ENCODE measurements at places on chromosomes 7 and 10.

- no peak for DNase-seq
These were observed 228.8 kb downstream of the TRIL start for GRCh38 chr7:28729281-28729680.

DNA sequence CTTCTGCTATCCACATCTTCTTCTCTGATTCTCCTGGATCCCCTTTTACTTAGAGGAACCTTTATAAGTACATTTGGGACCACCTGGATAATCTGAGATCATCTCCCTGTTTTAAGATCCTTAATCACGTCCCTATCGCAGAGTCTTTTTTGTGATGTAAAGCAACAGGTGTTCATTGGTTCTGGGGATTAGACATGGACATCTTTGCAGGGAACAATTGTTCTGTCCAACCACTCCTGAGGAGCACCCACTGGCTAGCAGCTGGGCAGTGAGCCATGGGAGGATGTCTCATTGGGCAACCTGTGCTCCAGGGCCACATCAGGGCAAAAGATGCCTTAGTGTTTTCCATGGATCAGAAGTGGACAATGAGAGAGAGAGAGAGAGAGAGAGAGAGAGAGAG, 56.0 kb downstream of the ZNF800 start:
- no peak for DNase-seq

DNA sequence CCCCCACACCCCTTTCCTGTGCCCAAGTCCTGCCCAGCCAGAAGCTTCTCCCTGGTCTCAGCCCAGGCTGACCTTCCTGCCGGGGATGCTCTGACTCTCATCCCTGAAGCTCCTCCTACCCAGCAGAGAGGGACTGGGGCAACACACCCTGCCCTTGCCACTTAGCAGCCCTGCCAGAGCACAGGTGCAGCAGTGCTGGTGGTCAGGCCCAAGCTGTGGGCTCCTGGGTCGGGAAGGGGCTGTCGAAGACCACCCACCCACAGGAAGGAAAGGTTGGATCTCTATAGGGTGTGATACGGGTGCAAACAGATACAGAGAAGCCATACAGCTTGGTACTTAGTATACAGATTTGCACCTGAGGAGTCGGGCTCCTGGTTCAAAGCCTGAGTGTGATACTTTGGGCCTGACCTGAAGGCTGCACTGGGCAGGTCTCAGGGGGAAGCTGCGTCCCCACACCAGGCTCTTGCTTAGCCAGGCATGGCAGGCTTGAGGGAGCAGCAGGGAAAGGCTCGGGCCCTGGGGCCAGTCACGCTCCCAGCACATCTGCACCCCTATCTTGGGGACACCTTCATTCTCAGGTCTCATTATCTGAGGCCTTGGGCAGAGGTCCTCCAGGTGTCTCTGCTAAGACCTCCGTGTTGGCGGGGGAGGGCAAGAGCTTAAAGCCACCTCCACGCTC, 47.3 kb downstream of the TCERG1L start:
- no peak for DNase-seq

DNA sequence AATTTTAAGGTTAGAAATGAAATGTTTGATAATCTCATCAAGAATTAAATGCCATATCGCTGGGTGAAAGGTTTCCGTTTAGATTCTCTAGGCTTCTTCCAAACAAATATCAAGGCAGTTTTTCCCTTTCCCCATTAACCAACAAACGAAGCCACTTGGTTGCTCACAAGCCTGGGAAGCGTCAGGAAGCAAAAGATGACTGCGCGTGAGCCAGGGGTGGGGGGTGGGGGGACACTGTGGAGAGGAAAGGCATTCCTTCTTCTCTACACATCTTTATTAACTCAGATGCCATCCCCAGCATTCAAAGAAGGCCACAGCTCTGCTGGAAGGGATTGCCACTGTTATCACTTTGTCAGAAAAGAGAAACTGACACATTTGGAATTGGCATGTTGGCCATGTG, 207.1 kb downstream of the TRIL start:
- no peak for DNase-seq

- peak; percentile 45 for DNase-seq
These were observed 22.8 kb downstream of the RGR start for GRCh38 chr10:84267503-84268126.

DNA sequence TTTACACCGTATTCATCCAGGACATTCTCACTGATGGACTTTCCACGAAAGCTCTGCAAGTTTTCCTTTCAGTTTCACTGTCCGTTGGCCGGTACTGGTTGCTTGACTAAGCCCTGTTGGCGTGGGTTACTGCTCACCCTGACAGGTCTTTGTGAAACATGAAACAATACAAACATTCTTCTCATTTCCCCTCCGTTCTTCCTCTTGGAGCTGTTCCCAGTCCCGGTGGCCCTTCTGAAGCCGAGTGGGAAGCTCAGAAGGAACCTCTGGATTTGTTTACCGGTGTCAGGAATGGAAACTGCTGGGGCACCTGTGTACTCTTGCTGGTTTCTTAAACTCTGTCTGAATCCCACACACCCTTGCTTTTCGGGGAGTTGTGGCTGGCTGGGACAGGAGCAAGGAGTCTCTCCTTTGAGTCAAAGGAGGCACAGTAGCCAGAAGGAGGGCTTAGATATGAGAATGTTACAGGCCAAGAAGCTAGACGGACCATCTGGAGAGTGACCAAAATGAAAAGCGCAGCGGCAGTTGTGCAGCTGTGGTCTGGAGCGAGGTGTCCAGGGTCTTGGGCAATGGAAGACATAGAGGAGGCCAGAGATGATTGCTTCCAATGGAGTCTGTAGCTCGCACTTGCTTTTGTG, 45.7 kb downstream of the LYZL2 start:
- DNase-seq: no peak

- DNase-seq: no peak
These were observed 12.1 kb downstream of the HKDC1 start for GRCh38 chr10:69232252-69232651.

DNA sequence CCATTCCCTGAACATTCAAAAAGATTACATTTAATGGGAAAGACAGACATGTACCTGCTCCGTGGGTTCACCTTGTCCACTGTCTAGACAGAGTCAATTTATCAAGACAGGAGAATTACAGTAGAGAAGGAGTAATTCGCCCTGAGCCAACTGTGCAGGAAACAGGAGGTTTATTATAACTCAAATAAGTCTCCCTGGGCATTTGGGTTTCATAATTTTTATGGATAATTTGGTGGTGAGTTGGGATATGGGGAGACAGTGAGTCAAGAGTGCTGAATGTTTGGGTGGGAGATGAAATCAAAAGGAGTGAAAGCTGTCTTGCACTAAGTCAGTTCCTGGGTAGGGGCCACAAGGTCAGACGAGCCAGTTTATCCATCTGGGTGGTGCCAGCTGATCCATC, 165.9 kb upstream of the NAMPT start:
- DNase-seq: no peak

- no peak for DNase-seq
These were observed 128.9 kb downstream of the MTPAP start for GRCh38 chr10:30219971-30220751.

DNA sequence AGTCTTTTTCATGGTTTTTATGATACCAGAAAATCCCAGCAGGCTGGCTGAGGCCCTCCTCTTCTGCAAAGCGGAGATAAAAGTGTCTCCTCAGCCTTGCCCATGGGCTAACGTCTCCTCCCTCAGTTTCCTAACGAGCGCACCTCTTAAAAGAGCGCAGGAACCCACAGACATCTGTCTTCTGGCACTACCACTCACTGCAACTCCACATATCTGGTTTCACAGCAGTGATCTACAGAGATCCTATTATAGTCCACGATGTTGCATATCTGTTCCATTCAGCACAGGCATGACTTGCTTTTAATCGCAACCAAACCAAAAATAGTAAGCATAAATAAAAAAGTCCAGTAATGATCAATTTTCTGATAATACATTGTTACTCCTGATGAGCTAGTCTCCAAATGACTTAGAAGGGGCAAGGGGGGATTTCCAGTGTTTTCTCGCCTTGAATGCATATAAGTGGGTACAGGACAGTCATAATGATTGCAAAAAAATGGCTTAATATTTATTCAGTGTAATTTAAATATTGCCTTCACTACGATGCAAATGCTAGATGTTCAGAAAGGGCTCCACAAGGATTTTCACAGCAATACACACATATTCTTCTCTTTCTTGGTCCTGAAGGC, 20.9 kb downstream of the ANKRD22 start:
- no peak for DNase-seq

DNA sequence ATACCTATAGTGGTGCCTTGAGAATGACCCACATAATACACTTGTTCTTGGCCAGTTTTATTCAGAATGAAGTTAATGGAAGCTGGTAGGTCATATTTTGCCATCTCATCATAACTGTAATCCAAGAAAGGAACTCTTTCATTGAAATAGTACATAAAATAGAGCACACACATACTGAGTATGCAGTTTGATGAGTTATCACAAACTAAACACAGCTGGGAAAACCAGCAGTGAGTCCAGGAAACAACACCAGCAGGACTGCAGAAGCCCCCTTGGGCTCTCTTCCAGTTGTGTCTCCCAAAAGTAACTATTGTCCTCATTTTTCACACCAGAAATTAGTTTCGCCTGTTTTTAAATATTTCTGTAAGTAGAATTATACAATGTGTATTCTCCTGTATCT, 19.8 kb upstream of the CH25H start:
- no peak for DNase-seq

DNA sequence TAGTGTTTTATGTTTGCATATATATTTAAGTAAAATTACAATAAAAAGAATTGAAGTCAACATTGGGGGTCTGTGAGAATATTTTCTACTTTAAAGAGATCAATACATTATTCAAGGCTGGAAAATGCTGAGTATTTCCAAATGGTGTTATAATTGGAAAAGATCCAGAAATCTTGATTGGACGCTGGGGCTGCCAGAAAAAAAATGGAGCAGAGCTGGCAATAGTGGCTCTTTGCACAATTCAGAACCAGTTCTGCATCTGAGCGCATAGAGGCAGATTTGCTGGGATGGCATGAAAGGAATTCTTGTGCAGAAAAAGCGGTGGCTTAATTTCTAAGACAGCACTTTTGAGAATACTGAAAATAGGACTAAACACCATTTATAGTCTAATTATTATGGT, 10.8 kb upstream of the VWC2 start:
- no peak for DNase-seq

- no peak for DNase-seq
These were observed 145.5 kb upstream of the CELF2 start for GRCh38 chr10:10872035-10872673.

DNA sequence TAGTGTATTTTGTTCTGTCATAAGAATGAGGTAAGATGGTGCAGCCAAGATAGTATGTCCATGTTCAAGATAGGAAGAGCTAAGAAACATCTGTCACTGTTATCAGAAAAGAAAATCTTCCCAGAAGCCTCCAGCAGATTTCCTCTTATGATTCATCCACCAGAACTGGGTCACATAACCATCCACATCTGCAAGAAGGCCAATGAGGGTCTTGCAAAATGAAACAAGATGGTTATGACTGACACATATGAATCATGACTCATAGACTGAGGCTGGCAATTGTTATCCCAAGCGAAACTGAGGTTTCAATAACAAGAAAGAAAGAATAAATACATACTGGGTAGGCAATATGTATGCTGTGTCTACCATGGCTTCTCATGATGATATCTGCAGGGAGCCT, 30.3 kb downstream of the CCNJ start:
- DNase-seq: no peak

- DNase-seq: no peak
These were observed 89.1 kb upstream of the AGR3 start for GRCh38 chr7:16970732-16971482.

DNA sequence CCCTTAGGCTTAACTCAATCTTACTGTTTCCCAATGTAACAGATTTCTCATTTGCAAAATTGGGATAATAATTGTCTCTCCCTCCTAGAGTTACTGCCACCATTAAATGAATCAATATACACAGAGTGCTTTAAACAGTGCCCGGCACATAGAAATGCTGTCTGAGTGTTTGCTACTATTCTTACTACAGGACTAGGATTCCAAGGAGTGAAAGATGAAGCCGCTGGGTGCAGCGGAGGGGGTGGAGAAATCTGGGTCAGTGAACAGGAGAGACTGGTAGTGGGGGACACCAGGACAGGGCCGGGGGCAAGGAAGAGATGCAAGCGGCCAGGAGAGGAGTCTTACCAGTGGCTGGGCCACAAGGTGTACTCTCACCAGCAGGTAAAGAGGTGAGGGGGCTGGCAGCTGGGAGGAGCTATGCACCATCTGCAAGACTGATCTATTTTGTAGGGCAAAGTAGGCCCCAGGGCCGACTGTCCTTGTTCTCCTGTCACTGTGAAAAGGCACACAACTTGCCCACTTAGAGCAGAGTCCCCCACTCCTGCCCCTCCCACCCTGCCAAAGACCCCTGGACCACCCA, 18.5 kb upstream of the PRRT4 start:
- DNase-seq: no peak

- DNase-seq: no peak
These were observed 105.4 kb upstream of the ABCB5 start for GRCh38 chr7:20509892-20510572.

- DNase-seq: no peak
These were observed 62.5 kb upstream of the TOMM7 start for GRCh38 chr7:22884911-22885788.

DNA sequence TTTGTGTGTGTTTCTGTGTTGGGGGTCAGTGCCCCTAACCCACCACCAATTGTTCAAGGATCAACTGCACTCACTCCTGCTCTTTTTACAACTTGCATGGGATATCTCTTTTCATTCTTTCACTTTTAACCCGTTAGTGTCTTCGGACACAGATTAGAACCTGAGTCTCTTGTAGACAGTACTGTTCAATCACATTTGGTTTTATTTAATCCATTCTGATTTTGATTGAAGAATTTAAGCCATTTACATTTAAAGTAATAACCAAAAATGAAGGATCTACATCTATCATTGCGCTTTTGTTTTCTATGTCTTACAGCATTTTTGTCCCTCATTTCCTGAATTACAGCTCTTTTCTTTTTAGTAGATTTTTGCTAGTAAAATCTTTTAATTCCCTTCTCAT, 43.6 kb downstream of the ZNF248 start:
- no peak for DNase-seq

Data from stimulated activated CD4-positive, alpha-beta T cell treated with anti-CD3 and anti-CD28 coated beads, TNF-alpha, amount 100 ng/mL, for 24 hours (primary cell).